ENCODE measurements at places on chromosomes 6 and 20.
A peak's percentile ranks its signal among the peaks of the same experiment; 100 is the strongest.

DNA sequence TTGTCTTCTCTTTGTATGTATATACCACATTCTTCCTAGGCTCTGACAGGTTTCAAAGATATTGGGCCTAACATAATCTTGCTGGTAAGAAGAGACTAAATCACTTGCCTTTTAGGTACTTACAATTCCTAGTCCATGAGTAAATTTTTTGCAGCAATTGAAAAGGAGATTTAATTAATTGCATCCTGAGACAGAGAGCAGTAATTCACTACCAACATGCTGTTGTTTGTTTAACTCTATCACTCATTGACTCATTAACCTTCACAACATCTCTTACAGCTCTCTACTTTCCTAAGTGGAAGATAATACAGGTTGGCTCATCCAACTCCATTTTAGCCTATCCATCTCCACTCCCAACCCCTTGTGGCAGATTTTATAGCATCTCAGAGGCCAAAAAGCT, 280.4 kb downstream of the ALDH8A1 start:
- no peak for DNase-seq

GRCh38 chr6:112321941-112322424, 25.1 kb upstream of the RFPL4B start:
- no peak for DNase-seq

DNA sequence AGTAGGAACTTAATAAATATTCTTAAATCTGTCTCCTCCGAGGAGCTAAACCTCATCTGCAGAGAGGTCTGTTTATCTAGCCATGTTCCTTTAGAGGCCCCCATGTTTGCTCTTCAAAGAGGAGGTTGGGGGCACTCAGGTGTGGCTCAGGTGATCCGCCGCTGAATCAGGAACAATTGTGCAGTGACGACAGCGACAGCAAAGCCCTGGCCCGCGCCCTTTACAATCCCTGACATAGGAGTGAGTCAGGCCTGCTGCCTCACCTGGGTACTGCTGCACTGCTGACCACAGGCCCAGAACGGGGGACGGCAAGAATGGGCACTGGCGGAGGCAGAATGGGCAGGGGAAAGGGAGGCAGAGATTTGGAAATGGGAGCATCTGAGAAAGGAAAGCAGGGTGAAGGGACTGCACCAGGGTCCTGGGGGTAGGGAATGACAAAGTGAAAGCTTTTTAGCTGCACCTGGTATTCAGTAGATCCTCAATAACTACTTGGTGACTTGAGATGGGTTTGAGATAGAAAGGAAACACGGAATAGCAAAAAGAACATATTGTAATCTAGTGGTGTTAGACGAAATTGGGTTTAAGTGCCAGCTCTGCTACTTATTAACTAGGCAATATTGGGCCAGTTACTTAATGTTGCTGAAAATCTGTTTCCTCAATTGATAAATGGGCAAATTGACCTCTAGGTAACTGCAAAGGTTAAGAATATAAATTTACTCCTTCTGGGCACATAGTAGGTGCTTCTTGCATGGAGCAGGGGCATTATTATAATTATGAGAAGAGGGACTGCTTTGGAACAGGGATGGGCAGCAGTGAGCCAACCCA, 5.4 kb upstream of the IER3 start:
- no peak for DNase-seq

- DNase-seq, result no peak
These were observed 63.8 kb downstream of the HECA start for GRCh38 chr6:139198529-139199288.

DNA sequence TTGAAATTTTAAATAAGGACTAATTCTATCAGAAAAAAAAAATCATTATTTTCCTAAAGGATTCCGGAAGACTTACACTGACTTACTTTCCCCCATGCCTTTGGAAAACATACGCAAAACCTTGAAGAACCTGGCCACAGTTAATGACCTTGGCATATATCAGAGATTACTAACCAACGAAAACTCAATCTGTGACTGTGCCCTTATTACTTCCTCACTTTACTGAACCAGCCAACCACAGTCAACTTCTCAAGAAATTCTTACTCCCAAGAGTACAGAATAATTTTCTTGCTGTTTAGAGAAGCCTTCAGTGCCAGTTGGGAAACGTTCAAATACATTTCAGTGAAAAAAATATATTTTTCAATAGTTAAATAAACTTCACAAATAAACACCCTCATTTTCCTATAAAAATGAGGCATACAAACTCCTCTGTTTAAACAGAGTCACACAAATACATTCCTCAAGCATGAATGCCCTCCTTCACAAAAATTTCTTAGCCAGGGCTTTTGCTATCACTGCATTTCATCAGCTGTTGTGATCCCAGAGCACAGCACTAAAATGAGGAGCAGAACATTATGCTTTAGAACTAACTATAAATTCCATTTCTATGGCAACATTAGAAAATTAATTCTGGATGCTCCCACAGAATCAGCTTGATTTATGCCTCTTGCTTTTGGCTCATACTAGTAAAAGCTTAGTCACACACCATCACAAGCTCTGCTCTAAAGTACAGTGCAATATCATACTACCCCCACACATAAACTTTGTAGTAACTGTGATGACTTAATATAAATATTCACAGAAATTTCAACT, 117.6 kb downstream of the DST start:
- DNase-seq, result no peak

GRCh38 chr6:147001621-147002020, 202.6 kb upstream of the STXBP5 start:
- no peak for DNase-seq

DNA sequence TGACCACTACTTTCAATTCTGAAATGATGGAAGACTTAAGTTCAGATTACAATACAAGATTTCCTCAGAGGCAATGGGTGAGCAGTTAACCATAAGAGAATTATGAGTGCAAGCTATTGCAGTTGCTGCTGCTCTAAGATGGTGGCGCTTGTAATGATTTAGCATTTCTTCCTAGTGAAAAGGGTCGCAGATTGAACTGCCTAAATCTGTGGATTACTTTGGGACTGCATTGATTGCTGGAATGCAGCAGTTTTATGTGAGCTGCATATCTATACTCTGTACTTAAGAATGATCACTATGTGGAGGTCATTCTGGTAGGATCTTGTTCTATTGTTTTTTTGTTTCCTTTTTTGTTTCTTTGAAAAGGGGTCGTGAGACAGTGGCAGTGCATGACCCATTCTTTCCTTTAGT, 5.3 kb downstream of the SCAF8 start:
- no peak for DNase-seq

- DNase-seq, result no peak
These were observed 2.0 kb downstream of the ZNF335 start for GRCh38 chr20:45969712-45970634.

DNA sequence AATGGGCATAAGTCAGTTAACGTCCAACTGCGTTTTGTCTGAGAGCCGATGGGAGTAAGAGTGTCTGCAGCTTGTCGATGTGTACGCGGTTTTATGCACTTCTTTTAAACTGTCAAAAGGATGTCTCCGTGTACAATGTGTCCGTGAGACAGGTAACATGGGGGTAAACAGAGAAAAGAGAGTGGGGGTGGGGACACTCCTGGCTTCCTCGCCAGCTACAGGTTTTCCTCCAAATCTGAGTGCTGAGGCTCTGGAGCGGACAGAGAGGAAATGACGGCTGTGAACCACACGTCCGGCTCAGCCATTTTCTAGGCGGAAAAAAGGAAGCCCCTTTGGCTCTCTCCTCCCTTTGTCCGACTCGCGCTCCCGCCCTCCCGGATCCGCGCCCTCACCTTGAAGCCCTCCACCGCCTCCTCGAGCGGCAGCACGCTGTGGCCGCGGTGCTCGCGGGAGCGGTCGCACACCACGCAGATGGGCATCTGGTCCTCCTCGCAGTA, 916 bp downstream of the TRIM27 start:
- peak; percentile 45 for DNase-seq

DNA sequence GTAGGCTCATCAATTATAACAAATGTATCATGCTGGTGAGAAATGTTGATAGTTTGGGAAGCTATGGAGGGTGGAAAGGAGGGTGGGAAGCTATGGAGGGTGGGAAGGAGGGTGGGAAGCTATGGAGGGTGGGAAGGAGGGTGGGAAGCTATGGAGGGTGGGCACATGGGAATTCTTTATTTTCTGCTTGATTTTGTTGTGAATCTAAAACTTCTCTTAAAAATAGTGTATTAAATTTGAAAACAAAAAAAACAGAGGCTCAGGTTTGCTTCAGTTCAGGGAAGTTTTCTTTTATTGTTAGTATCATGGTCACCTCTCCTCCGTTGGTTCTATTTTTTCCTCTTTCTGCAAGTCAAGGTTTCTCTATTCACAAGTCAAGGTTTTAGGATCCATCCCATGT, 106.4 kb downstream of the SOD2 start:
- DNase-seq, result no peak

DNA sequence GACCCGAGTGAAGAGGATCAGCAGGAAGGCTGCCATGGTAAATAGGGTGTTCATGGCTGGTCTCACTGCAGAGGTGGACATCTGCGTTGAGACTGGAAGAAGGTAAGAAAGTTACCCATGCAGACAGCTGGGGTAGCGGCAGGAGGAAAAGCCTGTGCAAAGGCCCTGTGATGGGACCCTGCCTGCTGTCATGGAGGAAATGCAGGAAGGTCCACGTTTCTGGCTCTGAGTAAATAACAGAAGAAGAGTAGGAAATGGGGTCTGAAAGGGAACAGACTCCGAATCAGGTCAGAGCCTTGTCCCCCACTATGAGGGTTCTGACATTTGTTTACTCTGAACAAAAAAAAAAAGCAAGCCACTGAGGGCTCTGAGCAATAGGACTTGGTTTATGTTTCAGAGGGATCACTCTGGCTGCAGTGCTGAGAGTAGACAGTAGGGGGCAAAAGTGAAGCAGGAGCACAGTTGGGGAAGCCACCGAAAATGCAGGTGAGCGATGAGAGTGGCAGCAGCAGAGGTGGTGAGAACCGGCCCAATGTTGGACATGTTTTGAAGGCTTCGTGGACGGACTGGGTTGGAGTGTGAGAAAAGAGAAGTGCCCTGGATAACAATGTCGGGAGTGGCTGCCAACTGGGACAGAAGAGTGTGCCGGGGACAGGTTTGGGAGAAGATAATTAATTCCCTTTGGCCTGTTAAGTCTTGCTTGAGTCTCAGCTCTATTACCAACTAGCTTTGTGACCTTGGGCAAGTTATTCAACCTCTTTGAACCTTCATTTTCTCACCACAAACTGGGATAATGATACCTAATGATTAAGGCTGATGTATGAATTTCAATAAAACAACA, 57.9 kb upstream of the MAP7 start:
- no peak for DNase-seq

GRCh38 chr6:124073820-124074587, 270.3 kb downstream of the NKAIN2 start:
- DNase-seq, result no peak

GRCh38 chr20:41462372-41463161, 95.9 kb upstream of the EMILIN3 start:
- no peak for DNase-seq

GRCh38 chr6:43956478-43956877, 170.8 kb downstream of the MRPL14 start:
- DNase-seq, result no peak

DNA sequence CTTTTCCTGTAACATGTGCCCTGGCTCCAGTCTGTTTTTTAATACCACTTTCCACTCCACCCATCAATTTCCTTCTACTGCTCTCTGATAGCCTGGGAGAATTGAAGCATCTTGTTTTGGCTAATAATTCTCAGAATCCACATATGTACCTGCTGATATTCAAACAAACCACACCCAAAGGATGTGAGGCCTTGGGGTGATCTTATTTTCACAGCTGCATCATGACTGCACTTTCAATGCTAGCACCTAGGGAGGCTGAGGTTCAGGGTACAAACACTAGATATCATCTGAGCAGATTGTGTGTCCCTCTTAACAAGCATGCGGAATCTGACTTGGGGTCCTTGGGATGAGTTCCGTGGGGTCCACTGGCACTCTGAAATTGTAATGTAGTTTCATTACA, 12.7 kb downstream of the FNDC1 start:
- DNase-seq, result no peak

- DNase-seq, result no peak
These were observed 10.3 kb downstream of the NFKBIL1 start for GRCh38 chr6:31557443-31558317.

- DNase-seq, result peak; percentile 48
These were observed 650 bp downstream of the DCBLD1 start for GRCh38 chr6:117483004-117483644.

- DNase-seq, result no peak
These were observed 297.5 kb downstream of the SOX4 start for GRCh38 chr6:21891080-21891479.

GRCh38 chr6:11921017-11921438, 91.1 kb upstream of the HIVEP1 start:
- DNase-seq, result no peak

DNA sequence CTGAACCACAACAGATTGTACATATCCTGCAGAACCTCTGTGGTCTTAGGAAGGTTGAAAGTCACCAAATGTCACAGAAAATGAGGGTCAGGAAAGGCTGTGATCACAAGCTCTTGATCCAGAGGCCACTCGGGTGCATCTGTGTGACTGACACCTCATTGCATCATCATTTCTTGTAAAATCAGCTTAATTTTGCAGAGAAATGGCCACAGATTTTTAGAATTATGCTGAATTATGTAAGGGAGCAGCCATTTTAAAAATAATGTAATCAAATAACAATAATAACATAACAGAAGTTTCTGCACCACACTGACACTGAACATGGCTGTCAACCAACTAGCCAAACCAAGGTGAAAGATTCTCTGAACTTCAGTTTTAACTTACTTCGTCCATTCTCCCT, 32.5 kb upstream of the PRND start:
- DNase-seq, result no peak

GRCh38 chr20:33217052-33217451, at the start of gene BPIFA3:
BPIFA3 (plus strand) TSS chr20:33217352; CDS start chr20:33217537, 185 bp downstream.
- DNase-seq, result no peak

- DNase-seq, result no peak
These were observed 70.9 kb downstream of the OPN5 start for GRCh38 chr6:47852727-47853126.

DNA sequence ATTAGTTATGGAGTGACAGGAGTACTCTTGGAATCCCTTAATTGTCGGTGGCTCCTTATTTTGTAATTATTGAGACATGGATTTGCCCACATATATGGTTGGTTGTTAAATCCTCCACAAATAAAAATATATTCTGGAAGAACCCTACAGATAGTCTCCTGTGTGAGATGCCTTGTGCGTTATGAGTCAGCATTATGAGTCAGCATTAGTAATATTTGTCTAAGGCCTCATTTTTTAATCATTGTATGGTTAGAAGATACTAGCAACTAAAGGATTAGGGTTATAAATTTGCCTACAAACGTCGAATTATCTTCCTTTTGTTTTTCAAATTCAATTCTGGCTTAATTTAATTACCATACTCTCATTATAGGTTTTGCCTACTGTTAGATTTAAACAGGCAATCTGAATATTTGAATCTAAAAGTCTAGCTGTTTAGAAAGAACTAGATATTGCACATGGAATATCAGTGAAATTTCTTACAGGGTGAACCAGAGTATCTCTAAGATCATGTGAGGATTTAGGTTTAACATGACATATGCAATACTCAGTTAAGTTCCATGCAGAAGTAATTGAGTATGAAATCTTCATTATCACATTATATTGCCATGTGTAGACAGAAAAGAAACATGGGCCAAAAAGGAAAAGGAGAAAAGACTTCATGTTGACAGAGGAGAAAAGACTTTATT, 5.9 kb downstream of the C6orf58 start:
- no peak for DNase-seq

Measured in substantia nigra (tissue), 51 donors.